Anterior cingulate cortex (tissue), 58 donors: ENCODE measurements at places on chromosomes 12 and 14.

DNA sequence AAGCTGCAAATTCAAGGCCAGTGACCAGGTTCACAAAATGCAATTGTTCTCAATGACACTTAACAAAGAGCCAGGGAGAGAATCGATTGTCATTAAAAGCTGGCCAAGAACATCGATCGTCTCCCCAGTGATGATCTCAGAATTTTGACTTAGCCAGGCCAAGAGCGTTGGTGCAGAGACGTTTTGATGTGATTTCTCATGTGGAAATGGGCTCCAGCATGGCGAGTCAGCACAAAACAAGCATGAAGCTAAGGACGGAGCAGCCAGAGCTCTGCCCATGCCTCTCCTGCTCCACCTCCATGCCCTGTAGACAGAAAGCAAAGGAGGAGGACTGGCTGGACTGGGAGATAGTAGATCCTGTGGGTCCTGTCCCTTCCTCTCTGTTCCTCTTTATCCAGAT is 270.8 kb downstream of the FOXN3 start:
- DNase-seq: no peak

GRCh38 chr14:55588259-55588699 is 8.3 kb downstream of the KTN1 start:
- DNase-seq: no peak

DNA sequence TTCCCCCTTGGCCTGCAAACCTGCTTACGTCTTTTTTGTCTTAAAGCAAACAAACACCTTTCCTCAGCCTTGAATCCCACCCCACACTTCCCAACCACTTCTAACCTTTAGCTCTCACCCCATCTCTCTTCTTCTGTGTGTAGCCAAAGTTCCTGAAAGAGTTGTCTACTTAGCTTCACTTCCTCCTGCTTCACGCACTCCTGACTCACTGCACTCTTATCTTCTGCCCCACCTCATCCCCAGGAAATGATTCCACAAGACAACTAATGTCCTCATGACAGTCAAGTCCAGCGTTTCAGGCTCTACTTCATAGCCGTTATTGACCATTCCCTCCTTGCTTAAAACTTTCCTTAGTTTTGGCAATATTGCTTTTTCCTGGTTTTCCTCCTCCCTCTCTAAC is 22.4 kb downstream of the EIF2B2 start:
- no peak for DNase-seq

- no peak for DNase-seq
These were observed 108.1 kb downstream of the DENND5B start for GRCh38 chr12:31482816-31483215.

DNA sequence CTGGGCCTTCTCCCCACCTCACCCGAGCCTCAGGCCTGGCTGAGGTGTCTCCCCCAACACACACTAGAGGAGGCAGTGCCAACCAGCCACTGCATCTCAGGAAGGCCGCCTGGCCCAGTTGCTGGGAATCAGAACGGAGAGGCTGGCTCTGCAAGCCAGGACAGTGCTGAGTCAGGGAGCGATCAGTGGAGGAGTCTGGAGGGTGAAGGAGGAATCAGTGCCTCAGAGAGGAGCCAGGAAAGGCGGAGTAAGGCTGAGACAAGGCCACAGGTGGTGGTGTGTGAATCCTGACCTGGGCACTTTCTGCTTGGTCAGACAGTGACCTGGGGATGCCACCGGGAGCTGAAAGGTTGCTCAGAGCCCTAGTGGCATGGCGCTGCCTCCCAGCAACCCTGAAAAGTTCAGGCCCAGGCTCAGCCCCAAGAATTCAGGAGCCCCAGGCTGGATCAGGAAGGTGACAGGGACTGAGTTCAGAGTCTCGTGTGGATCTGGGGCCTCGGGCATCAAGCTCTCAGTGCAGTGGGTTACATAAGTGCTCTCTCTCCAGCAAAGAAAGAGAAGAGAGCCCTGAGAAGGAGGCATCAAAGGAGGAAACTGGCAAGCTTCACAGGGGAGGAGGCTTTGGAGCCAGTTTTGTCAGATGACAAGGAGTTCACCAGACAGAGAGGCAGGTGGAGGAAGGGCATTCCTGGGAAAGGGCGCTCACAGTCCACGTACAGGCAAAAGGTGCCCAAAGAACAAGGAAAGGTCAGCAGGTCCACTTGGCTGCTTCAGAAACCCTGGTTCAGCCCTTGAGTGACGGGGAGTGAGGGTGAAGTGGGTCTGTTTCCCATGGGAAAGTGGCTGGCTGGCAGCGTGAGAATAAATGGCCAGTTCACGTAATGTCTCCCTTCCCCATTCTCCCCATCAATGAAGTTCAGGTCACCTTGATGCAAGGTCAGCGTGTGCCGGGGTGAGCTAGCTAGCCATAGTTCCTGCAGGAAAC is 87.8 kb downstream of the ZFP36L1 start:
- no peak for DNase-seq

GRCh38 chr12:109781668-109782325 is 51.4 kb downstream of the TRPV4 start:
- no peak for DNase-seq

DNA sequence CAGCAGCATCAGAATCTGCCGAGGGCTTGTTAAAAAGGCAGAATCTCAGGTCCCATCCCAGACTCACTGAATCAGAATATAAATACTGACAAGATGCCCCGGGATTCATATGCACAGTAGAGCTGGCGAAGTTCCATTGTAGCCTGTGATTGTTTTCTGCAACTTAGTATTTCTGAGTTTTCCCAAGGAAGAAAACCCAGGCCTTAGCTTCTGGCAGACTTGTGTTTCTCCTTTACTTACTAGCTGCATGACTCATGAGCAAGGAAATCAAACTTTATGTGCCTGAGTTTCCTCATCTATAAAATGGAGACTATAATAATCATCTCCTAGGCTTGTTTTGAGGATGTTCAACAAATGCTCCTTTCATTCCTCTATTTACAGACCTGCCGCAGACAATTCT is 278.5 kb upstream of the PLEKHG7 start:
- no peak for DNase-seq

DNA sequence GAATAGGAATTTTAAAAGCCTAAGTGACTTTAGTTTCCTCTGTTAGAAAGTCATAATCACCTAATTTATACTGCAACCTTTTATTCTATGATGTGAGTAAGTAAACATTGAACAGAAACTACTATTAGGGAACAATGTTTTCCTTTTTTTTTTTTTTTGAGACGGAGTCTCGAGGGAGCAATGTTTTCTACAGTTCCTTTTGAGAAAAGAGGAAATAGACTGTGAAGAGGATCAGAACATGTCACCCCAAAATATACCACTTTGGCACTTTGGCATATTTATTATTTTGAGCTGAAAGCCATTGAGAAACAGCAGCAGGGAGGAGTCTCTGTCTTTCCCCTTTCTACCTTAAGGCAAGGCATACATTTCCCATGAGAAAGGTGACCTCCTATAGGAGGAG is 162.7 kb upstream of the CNOT2 start:
- no peak for DNase-seq

GRCh38 chr14:20413744-20414082 is 412 bp upstream of the TEP1 start:
- DNase-seq: no peak

DNA sequence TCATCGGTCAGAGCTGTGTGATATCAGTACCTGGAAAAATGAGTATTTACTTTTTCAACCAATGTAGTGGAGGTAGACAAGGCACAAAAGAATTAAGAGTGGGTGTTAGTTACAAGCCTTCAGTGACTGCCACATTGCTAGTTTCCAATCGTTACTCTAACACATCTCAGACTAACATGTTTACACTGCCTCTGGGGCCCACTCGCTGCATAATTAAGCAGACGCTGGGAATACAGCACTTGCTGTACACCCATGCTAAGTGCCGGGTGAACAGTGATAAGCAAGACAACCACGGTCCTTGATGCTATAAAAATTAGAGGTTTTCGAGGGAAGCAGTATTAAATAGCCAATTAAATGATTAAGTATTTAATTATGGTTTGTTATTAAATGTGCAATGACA is 1147.6 kb downstream of the AACS start:
- DNase-seq: no peak

DNA sequence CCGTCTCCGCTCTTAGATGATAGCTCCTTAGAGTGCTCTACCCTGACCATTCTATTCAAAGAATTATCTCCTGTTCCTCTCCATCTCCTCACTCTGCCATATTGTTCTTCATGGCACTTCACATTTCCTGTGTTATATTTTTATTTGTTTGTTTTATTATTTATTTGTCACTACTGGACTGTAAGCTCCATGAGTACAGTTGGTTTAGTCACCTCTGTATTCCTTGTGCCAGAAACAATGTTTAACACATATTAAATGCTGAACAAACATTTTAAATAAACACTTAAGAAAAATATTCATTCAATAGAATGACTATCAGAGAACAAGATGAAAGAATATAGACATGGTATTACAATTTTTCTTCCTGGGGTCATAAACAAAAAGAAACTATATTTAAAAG is 35.6 kb downstream of the KIAA0586 start:
- no peak for DNase-seq

- no peak for DNase-seq
These were observed 115.3 kb upstream of the NAP1L1 start for GRCh38 chr12:76199808-76200207.

- DNase-seq: no peak
These were observed 4.4 kb upstream of the SCAF11 start for GRCh38 chr12:45994736-45995135.

- no peak for DNase-seq
These were observed 71.6 kb upstream of the PSMC1 start for GRCh38 chr14:90184571-90185266.

DNA sequence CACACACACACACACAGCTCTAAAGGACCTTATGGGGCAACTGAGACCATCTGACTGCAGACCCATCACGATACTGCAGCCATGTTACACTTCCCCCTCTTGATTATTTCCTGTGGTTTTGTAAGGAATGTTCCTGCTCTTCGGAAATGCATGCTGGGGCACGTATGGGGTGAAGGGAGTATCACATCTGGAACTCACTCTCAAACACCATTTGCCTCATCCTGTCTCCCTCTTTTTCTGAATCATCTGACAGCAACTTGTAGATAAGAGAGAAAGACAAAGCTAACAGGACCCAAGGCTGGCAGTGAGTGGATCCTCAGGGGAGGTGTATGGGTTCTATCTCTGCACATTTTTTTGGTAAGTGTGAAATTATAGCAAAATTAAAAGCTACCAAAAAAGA is 50.3 kb downstream of the RIMBP2 start:
- no peak for DNase-seq

GRCh38 chr12:119786539-119786938 is 90.6 kb downstream of the CIT start:
- no peak for DNase-seq

DNA sequence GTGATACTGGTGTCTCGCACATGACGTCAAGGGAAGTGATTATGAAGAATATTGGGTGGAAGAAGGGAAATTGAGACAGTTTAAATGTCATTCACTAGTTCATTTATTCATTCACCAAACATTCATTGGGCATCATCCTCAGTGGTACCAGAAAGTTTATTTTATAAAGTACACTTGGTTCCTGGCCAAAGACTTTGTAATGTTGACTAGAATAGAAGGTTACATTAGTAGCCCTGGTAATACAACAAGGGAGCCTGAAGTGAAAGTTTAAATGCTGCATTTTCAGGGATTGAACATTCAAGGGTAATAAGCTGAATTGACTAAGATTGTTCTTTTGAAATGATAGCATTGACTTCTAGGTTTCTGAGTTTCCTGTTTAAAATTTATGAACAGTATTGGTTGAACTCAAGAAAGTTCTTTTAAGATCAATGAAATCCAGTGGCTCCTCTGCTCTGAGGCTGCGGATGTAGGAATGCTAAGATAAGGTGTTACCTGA is 236.8 kb upstream of the BTG1 start:
- DNase-seq: no peak

DNA sequence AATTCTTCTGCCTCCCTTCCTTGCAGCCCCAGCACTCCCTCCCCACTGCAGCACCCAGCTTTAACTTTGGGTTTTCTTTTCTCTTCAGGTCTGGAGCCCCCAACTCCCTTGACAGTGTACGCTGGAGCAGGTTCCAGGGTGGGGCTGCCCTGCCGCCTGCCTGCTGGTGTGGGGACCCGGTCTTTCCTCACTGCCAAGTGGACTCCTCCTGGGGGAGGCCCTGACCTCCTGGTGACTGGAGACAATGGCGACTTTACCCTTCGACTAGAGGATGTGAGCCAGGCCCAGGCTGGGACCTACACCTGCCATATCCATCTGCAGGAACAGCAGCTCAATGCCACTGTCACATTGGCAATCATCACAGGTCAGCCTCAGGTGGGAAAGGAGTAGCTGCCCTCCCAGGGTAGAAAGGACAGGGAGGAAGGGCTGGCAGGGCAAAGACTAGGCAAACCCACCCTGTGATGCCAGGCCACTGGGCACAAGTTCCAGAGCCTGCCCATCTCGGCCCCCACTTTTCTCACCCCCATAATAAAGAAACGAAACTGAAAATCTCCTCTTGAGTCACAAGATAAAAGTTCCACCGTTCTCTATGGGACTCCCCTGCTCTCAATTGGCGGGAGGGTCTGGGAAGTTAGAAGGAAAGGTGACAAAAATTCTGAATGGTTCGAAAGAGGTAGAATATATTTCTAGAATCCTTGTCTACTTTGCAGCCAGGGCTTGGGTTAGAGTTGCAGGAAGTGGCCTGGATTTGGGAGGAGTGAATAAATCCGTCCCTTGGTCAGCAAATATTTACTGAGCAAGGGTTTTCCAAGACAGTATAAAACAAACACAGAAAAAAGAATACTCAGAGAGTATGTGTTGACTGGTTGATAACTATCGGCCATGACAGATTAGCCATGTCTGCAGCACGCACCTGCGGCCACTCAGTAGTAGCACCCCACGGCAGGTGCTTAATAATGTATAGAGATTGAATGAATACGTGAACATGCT is 3.2 kb downstream of the LAG3 start:
- no peak for DNase-seq

DNA sequence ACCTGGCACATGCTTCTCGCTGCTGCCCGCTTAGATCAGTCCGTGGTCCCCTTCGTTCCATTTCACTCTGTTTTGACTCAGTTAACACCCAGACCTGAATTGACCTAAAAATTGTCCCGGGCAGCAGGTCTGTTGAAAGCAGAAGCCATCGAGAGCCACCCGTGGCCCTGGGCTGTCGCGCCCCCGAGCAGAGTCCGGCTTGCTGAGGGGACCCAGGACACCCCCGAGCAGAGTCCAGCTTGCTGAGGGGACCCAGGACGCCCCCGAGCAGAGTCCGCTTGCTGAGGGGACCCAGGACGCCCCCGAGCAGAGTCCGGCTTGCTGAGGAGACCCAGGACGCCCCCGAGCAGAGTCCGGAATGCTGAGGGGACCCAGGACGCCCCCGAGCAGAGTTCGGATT is 50.2 kb upstream of the GALNT9 start:
- no peak for DNase-seq

- no peak for DNase-seq
These were observed 233.6 kb upstream of the ARHGAP5 start for GRCh38 chr14:31843361-31844091.

GRCh38 chr12:94879542-94879941 is 124.0 kb downstream of the NDUFA12 start:
- no peak for DNase-seq

DNA sequence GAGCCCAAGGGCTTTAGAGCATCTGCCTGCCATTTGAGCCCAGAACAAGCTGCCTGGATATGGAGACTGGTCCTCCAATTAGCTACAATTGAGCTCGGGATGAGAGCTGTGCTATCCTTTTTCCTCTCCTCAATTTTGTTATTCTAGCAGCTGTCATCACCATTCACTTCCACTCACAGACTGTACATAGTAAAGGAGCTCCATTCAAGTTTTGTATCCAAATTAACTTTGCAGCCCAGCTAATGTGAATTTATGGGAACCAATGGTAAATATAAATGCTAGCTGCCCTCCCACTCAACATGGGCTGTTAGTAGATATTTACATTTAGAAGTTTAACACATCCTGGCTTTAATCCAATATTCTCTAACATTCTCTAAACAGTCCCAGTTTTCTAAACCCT is 44.6 kb downstream of the BMP4 start:
- DNase-seq: no peak

- no peak for DNase-seq
These were observed 96.0 kb upstream of the PCED1B start for GRCh38 chr12:46983393-46983793.
